ENCODE measurements at places on chromosomes 5 and 9.

- DNase-seq: no peak
Observed at GRCh38 chr9:79973627-79974026, 401.9 kb downstream of the TLE4 start.

- DNase-seq: peak; percentile 83
Observed at GRCh38 chr5:91101600-91102379, 281.3 kb downstream of the ARRDC3 start.

DNA sequence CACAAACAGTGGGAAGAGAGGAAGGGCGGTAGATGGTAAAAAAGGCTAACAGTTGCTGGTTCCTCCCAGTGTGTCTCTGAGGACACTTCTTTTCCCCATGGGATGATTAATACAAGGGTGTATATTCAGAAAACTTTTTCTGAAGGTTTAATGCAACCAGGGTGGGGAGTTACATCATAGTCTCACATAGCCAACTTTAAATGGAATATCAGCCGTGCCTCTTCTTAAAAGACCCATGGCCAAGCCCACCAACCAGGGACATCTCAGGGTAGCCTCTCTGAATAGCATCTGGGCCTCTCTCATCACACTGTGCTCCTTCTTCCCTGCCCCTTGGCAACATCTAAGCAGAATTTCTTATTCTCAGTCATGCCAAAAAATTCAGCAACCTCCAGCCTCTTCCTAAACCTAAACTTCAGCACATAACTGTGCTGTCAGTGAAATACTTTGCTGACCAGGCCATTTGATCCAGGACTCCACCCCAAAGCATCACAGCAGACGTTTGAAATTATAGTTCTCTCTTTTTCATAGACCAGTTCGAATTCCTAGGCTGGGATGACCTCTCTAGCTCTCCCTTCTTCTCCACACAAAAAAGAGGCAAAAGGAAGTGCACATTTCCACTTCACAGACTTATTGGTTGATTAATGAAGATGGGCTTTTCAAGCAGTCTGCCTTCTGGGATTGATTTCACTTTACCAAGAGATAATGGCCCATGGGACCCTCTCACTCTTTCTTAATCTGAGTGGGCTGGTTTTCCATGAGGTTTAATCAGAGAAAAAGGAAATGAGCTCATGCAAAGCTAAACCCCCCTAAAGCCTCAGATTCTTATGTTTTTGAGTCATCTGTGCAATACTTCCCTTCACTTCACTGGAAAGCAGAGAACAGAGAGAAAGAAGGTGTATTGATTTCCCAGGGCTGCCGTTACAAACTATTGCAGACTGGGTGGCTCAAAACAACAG lies 85.1 kb upstream of the RAI14 start:
- DNase-seq: peak; percentile 77

DNA sequence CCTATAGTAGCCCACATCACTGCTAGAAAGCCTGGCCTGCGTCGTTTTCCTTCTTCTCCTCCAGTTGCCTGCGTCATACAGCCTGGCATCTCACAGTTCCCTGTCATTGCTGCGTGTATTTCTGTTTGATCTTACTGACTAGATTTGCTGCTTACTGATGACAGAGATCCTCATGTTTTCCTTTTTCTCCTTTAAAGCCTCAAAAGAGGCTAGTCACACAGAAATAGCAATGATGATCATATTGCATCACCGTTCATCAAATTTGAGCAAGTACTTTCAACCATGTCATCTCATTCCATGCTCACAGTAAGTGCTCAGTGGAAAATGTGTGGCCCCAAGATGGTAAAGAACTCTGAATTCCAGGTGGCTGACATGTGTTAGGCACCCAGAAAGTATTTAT lies 76.8 kb downstream of the MVB12B start:
- DNase-seq: no peak

- DNase-seq: no peak
Observed at GRCh38 chr9:123865226-123866000, 64.5 kb downstream of the DENND1A start.

DNA sequence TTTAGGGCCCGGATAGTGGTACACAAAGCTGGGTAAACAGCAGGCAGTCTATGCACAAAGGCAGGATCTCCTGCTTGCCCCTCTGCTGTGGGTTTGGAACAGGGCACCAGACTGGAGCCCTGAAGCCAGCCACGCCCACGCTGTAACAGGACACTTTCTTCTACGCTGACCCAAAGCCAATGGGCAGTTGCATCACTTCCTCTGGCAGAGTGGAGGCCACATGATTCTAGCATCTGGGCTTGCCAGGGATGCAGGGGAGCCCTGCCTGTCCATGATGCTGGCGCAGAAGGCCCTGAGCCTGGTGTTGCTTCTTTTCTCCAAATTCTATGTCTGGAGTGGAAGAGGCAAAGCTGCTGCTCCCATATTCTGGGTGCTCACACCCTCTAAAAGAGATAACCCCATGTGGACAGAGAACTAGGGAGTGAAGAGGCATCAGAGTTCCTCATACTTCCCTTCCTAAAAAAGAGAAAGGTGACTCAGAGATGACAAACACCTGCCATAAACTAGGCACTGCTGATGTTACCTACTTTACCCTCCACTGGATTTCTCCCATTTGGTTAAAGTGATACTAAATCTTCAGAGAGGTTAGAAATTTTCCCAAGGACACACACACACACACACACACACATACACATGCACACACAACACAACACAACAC lies 260.3 kb upstream of the KLF4 start:
- peak; percentile 87 for DNase-seq

DNA sequence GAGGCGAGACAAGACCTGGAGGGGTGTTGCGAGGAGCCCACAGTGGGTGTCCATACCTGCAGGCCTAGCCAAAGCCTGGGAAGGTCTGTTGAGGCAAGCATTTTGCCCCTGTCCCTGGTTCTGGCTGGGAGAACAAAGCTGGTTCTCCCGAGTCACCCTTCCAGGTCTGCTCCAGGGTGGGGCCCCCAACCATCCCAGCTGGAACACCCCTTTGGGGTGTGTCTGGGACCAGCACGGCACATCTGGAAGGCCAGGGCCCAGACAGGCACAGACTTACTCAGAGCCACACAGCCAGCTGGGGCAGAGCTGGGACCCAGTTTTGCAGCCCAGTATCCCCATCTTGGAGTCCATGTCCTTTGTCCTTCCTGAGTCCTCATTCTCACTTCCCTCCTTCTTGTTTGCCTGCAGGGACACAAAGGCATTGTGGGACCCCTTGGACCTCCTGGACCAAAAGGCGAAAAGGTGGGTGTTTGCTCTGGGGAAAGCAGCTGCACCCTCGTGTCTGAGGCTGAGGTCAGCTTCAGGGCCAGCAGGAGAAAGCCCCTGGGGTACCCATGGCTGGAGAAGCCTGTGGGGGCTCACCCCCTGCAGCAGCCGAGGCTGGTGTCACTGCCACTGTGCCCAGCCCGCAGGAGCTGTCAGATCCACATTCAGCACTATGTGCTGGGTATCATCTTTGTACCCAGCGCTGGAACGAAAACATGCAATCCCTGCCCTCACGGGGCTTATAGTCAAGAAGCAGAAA lies 38.4 kb upstream of the ORM1 start:
- DNase-seq: no peak

DNA sequence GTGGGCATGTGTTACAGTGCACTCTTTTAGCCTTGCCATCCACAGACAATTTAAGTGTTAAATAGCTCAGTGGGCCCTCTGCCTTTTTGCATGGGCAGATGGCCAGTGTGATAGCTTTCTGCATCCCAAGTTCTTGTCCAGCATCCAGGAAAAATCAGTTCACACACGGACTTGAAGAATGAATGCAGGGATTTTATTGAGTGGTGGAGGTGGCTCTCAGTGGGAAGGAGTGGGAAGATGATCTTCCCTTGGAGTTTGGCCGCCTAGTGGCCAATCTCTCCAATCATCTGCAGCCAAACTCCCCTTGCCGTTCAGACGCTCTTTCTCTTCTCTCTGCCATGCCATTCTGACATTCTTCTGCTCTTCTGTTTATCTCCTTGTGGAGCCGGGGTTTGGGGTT lies 322.4 kb upstream of the GRAMD2B start:
- no peak for DNase-seq

- DNase-seq: no peak
Observed at GRCh38 chr5:138867011-138867410, 8.1 kb downstream of the LRRTM2 start.

- DNase-seq: no peak
Observed at GRCh38 chr9:114450833-114451706, 54.2 kb downstream of the WHRN start.

DNA sequence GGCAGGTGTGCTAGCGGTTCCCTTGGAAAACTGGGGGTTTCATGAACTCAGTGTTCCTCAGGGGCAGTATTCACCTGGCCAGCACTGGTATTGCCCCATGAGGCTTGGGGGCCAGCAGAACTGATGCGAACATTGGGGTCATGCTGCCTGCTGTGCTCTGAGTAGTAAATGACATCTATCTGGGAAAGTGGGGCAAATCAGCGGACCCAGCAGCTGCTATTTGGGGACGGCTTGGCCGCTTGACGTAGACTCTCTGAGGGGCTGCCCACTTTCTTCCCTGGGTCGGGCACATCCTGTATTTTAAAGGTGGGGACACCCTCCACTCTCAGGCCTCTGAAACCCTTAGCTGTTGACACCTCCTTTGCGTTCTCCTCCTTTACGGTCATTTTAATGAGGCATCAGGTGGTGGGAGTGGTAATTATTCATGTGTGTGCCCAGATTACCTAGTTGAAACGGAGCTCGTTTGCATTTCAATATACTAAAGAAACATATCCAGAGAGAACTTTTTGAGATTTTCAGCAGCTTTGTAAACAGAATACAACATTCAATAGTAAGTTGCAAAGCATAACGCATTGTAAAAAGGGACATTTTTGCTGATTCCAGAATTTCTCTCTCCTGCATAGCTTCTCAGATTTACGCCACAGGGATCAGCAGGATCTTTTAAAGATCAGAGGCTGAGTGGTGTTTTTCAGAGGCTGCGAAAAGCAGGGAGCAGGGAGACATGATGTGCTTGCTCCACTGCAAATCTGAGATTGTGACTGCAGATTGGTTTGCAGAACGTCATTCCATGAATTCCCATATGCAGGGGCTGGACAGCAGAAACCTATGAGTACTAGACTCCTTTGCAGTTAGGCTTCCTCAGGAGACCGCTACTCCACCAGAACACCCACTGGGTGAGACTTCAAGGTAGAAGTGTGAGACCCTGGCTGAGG lies 56.8 kb upstream of the ZFR start:
- no peak for DNase-seq

GRCh38 chr5:126521130-126521529 lies 73.9 kb downstream of the ALDH7A1 start:
- DNase-seq: no peak

GRCh38 chr5:2370626-2371418 lies 380.7 kb downstream of the IRX2 start:
- DNase-seq: no peak

DNA sequence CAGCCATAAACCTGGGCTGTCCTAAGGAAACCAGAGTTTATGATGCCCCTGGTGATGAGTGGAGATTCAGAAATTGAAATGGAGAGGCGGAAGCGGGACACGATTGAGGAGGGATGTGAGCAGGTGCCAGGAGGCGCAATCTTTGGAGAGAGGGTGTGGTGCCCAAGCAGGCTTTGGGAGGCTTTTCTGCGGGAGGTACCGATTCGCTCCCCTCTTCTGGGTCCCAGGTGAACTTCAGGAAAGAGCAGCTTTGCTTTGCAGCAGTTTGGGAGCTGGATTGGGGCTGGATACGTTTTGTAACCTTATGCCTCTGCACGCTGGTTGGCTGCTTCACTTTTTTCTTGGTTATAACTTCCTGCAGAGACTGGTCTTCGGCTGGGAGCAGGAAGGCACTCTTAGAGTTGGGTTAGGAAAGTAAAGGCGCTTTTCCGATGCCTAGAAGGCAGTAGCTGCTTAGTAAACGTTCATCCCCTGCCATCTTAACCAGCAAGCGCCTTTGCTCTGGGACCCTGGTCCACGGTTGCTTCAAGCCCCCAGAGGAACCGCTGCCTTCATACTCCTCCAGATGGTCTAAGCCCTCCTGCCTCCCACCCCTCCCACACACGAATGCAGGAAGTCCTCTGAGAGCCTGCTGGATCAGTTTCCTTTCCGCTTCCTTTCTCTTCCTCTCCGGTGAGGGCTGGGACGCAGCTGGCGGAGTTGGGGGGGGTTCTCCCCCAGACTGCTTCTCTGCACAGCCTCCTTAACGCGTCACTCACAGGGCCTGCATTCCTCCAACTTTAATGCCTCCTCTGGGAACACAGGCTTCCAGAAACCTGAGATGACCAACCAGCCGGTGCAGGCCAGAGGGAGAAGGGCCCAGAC lies 15.2 kb upstream of the NEK6 start:
- peak; percentile 49 for DNase-seq

DNA sequence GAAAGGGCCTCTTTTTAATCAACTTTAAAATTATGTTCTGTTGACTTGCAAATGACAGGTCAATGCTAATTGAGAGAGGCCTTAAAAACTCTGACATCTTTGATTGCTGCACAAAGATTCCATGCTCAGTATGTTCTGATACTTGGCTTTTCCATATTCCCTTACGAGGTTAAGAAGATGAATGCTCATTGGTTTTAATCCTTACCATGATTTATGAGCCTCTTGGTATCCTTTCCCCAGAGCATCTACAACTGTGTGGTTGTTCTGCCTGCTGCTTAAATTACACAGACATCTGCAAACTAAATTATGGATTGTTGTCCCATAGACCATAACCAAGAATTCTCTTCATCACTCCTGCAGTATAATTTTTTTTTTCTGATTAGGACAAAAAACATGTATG lies 352.6 kb downstream of the CDH12 start:
- no peak for DNase-seq

DNA sequence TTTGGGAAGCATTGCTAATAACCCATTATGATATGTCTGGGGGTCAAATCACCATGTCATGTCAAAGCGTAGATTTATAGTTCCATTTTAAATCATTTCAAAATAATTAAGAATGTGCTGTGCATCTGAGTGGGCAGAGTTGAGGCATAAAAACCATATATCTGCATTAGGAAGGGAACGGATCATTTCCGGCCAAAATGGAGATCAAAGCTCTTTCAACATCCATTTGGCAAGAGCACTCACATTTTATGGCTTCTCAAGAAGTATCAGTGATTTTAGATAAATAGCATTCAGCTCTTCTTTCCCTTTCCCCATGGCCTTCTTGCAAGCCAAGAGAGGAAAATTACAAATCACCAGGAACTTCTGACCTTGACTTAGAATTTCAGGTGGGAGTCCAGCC lies 89.9 kb downstream of the HSPA4 start:
- no peak for DNase-seq

DNA sequence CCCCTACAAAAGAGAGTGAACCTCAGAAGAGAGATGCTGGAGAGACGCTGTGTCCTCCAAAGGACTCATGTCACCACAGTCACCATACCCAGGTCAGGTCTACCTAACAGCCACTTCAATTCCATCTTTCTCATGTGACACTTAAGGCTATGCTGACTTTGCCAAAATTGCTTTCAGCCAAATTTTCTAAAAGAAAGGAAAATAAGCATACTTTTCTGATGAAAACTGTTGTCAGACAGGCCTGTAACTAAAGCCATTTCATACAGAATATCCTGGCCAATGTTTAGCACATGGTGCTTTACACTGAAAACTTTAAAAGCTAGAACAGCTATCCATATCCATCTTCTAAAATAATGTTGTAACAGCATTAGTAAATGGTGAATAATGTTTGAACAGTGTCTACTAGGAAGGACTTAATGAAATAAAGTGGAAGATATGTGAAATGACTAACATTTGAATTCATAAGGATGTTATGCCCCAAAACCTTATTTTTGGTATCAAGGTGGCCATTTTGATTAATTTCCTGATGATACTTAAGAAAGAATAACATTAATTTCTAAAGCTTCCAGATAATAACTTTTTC lies 97.2 kb downstream of the NFIB start:
- no peak for DNase-seq

All from mesenchymal stem cell (in vitro differentiated cells and primary cell).